ENCODE measurements at places on chromosomes 4 and X.
A peak's percentile ranks its signal among the peaks of the same experiment; 100 is the strongest.

DNA sequence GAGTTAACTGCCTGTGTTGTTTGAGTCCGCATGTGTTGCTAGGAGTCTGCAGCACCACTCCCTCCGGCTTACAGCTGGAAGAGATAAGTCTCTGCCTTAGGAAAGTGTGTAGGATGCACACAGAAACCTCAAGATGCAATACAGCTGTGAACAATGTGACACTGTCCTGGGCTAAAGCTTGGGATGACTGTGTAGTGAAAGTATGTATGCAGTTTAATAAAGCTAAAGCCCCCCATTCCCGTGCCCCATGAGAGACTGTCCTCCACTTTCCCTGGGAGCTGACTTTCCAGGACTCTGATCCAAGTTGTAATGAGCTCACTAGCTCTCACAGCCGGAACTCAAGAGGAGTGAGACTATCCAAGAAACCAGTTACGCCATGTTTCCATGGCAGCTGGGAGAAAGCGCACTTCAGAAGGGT, 156.6 kb upstream of the FTHL17 start:
- no peak for DNase-seq

DNA sequence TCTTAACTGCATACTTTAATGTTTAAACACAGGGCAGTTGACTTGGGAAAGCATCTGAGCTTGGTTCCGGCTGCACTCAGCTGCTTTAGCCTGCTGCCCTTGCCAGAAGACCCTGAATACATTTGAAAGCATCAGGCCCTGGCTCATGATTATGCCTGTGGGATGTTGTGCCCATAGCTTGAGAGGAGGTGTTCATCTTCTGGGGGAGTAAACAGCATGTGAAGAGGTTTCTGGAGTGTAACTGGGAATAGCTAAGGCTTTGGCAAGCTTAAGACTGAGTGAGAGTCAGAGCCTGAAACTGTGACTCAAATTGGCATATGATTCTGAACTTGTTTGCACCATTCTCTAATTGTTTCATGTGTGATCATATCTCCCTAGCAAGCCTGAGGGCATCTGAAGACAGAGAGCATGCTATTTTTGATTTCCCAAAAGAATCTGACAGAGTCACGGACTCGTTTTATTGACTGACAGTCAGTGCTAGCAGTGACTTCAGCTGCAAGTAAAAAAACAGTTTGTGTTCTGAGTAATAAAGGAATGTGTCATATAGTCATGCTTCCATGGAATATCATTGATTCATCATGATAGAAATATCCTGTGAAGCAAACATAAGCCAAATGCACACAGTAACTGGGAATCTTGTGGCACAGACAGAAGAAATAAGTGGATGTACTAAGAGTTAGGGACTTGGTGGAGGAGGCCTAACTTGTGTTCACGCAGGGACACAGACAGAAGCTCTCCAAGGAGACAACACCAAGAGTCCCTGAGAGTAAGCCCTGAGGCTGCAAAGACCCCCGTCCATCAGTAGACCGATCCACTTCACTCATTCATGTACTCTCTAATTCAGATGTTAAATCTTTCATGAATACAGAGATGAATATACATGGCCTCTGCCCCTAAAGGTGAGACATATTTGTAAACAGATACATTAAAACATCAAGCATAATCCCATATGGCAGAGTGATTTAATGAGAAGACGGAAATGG, 100.7 kb downstream of the SYNPO2 start:
- no peak for DNase-seq

GRCh38 chr4:16659079-16659478, 239.4 kb downstream of the LDB2 start:
- no peak for DNase-seq

GRCh38 chr4:10737337-10737736, 52.8 kb upstream of the CLNK start:
- no peak for DNase-seq

- no peak for DNase-seq
Measured at GRCh38 chr4:95556207-95556859, 7.6 kb upstream of the UNC5C start.

GRCh38 chr4:173401063-173401462, 2.1 kb upstream of the SCRG1 start:
- DNase-seq, result no peak

GRCh38 chrX:155718972-155719586, 106.3 kb upstream of the TMLHE start:
- DNase-seq, result no peak

- DNase-seq, result no peak
Measured at GRCh38 chrX:75603833-75604232, 81.0 kb upstream of the ZDHHC15 start.

DNA sequence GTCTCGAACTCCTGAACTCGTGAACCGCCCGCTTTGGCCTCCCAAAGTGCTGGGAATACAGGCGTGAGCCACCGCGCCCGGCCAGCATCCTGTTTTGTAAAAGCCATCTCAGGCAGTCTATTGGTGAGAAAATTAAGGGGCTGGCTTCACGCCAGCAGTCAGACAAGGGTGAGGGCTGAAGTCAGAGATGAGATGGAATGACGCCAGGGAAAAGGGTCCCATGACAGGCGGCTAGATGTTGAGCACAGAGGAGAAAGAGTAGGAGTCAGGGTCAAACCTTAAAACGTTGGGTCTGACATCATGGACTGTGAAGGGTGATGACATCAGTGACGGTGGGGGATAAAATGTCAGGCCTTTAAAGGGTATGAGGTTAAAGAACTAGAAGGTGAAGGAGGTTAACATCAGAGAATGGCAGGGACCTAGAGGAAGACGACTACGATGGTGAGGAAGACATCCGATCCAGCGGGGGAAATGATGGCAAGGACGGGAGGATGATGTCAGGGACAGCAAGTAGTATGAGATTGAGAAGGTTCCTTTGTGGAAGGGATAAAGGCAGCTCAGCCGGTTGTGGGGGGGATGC, 504 bp upstream of the RBM3 start:
- DNase-seq, result peak; percentile 21

DNA sequence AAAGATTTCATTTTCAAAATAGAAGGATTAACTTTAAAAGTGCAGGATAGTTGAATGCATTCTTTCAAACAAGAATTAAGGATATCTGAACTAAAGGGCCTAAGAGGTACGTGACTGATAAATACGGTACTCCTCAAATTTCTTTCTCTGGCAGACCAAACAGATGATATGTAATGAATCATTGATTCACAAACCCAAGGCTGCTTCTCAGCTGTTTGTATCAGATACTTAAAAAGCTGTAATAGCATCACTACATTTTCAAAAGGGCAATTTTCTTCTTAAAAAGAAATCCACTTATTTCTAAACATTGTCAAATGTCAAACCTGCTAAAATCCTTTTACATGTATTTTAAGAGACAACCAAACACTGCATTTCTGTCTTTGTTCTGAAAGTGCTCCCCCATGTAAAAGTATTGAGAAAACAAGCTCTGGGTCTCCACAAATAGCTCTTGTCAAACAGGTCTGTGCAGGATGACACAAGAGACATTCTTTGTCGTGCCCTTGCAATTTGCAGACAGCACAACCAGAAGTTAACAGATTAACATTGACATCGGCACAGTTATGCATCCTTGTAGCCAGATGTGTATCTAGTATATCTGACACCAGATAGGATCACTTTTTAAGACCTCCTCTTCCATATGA, 82.0 kb downstream of the MANBA start:
- no peak for DNase-seq

- no peak for DNase-seq
Measured at GRCh38 chr4:15332377-15332776, 95.5 kb upstream of the C1QTNF7 start.

- DNase-seq, result no peak
Measured at GRCh38 chrX:13048280-13048679, 3.9 kb upstream of the FAM9C start.

DNA sequence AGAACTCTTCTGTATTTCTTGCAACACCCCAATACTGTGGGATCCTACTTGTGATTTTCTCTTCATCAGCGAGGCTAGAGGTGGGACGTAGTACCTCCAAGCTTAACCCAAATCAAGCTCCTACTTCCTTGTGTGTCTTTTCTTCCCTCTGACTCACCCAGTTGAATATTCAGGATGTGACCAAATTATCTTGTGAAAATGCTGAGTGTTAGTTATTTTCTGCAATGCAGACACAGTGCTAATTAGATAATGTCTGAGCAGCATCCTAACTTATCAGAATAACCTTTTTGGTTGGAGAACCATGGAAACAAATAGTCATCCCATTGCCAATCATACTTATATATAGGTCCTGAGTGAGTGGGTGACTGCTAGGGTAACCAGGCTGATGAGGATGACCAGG, 2.4 kb downstream of the MEPE start:
- DNase-seq, result no peak

- DNase-seq, result no peak
Measured at GRCh38 chr4:58064653-58065052, 954.5 kb upstream of the IGFBP7 start.

DNA sequence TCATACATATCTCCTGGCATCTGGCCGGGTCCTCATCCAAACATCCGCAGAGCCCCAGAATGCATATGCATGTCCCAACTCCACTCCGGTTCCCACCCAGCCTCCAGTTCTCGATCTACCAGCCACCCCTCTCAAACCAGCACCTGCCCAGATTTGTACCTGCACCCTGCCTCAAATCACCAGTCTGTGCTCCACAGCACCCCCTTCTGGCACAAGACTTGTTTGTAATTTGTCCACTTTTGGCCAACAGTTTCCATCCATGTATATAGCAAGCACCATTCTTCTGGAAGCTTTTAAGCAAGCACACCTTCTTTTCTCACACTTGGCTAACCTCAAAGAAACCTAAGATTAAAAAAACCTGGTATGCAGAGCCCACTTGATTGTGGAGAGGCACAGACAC, 644.1 kb downstream of the MID1IP1 start:
- peak; percentile 72 for DNase-seq

DNA sequence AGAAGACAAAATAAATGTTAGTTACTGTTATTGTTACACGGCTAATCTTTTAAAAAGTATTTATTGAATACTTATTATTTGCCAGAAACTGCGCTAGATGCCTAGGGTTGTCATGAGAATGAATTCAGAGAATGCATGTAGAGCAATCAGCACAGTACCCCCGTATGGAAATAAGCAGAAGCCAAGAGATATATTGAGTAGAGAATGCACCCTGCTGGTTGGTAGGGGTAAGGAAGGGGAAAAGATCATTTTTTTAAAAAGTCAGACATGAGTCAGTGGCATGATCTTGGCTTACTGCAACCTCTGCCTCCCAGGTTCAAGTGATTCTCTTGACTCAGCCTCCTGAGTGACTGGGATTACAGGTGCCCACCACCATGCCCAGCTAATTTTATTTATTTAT, 13.1 kb upstream of the DRP2 start:
- DNase-seq, result no peak

- no peak for DNase-seq
Measured at GRCh38 chr4:76458825-76459224, 23.8 kb downstream of the SHROOM3 start.

- DNase-seq, result no peak
Measured at GRCh38 chr4:112270640-112271421, 14.9 kb downstream of the TIFA start.

DNA sequence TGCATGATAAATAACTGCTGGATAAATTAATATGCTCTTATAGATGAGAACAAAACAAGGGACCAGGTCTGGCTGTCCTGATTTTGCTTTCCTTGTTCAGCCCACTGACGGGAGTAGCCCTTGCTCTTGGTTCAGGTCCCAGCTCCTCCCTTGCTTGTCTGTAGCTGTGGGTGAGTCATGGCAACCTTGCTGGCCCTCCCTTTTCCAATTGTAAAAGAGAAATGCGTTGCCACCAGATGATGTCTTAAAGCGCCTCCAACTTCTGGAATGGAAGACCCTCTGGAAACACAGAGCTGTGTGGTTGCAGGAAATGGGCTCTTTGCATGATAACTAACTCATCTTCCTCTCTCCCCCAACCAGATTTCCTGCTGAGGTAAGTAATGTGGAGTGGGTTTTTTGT, 171.4 kb downstream of the AASDH start:
- no peak for DNase-seq

- DNase-seq, result no peak
Measured at GRCh38 chr4:3186609-3187008, 62.4 kb upstream of the MSANTD1 start.

- DNase-seq, result no peak
Measured at GRCh38 chr4:57249083-57249482, 138.9 kb upstream of the IGFBP7 start.

DNA sequence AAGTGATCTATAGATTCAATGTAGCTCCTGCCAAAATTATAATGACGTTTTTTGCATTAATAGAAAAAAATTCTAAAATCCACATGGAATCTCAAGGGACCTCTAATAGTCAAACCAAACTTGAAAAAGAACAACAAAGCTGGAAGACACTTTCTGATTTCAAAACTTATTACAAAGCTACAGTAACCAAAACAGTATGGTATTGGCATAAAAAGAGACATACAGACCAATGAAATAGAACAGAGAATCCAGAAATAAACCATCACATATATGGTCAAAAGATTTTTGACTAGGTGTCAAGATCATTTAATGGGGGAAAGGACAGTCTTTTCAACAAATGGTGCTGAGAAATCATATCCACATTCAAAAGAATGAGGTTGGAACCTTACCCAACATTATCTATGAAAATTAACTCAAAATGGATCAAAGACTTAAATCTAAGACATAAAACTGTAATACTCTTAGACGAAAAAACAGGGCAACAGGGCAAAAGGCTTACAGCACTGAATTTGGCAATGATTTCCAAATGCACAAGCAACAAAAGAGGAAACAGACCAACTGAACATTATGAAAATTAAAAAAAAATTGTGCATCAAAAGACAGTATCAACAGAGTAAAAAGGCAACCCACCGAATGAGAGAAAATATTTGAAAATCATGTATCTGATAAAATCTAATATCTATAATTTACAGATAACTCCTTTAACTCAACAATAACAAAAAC, 3.9 kb downstream of the FBXO8 start:
- DNase-seq, result no peak

DNA sequence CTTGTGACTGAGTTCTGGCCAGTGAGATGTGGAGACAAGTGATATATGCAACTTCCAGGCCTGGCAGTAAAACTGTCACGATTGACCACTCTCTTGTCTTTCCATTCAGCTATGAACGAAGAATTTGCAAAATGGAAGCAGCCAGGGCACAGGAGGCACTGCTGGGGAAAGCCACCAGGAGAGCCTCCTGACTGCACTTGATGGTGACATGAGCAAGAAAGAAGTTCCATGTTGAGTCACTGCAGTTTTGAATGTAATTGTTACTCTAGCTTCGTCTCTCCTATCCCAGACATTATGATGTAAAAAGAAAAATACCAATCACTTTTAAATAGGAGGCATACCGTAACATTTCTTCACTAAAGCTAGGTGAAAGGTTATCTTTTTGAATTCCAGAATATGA, 32.4 kb upstream of the ZCCHC4 start:
- DNase-seq, result no peak

GRCh38 chr4:146236216-146236615, 21.9 kb downstream of the REELD1 start:
- no peak for DNase-seq

- no peak for DNase-seq
Measured at GRCh38 chr4:8274765-8275547, 5.4 kb downstream of the HTRA3 start.

DNA sequence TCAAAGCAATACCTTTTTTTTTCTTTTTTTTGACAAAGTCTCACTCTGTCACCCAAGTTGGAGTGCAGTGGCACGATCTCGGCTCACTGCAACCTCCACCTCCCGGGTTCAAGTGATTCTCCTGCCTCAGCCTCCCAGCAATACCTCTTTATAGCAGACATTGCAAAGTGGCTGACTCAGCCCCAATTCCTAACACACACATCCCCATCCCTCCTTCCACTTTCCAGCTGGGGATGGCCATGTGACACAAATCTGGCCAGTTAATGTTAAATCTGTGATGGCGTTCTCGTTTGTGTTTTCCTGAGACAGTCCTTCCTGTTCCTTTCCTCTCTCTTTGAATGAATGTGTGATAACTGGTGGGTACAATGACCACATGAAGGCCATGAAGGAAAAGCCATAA, 276.2 kb upstream of the KLF3 start:
- DNase-seq, result no peak

- DNase-seq, result no peak
Measured at GRCh38 chrX:41240509-41240908, 93.5 kb upstream of the DDX3X start.
